ENCODE measurements at places on chromosomes 3 and 15.
A peak's percentile ranks its signal among the peaks of the same experiment; 100 is the strongest.

GRCh38 chr3:23664459-23664858, 141.3 kb upstream of the UBE2E1 start:
- no peak for DNase-seq

- DNase-seq, result no peak
Measured at GRCh38 chr15:83499476-83499875, 52.3 kb downstream of the SH3GL3 start.

DNA sequence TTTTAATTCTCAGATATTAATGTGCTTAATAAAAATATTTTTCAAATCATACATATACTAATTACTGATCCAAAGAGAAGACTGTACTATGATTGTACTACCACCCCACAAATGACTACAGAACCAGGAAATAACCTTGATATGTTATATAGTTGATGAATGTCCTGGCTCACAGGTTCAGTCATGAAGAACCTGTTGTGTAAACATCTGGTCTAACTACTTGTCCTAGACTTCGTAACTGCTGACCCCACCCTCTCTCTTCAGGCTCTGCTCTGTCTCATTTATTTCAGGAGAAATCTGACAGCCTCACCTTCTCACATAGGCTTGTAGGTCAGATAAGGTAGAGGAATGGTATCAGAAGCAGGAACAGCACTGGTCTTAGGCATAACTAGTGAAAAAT, 14.7 kb upstream of the CSTA start:
- no peak for DNase-seq

DNA sequence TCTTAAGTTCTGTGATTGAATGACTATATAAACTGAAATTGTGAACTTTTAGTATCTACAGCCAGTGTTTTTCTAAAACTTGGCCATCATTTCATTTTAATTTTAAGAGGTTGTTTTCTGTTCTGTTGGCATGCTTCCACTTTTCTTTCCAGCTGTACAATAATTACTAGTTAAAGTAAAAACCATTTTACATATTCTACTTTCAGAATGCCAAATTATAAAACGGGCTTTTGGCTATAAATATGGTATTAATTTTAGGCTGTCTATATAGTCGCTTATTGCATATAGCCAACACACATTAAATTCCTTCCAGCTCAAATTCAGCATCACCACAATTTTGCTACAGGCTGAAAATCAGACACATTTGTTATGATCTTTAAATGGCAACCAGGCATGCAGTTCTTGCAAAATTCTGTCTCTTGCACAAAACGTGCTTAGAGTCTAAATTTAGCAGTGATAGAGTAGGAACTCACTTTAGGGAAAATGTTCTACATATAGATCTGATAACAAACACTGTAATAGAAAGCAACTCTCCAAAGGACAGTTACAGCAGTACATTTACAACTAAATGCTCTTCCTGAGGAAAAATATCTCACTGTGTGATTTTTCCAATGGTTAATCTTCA, 81.1 kb downstream of the BTD start:
- no peak for DNase-seq

GRCh38 chr15:79358069-79358468, 47.2 kb downstream of the TMED3 start:
- no peak for DNase-seq

DNA sequence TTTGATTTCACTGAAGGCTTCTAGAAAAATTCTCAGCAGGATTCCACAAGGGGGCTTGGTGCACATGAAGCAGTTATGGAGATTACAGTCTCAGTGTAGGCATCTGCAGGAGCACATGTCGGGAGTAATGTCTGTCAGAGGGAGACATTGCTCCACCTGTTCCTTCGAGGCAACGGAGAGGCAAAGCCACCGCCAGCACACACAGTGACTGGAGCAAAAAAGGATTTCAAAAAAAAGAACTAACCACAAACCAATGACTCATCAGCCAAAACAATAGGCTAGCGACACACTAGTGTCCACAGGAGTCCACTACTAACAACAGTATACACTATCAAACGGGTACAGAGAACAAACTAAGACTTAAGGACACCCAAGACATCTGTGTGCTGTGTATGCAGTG, 68.9 kb downstream of the NPTN start:
- DNase-seq, result peak; percentile 30

DNA sequence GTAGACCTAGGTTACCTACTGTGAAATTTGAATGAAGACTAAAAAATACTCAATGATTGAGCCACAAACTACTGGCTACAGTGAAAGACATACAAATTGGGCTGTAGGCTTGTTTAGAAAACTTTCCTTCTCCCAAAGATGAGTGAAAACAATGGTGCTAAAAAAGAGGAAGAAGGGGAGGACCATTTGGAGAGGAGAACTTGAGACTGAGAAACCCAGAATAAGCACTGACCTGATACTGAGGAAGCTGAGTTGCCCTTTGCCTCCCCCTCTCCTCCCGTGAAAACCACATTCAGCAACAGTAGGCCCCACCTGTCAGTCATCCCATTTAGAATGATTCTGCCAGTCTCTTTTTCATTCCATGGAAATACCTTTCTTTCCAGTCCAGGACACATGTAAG, 484.0 kb upstream of the TGFBR2 start:
- DNase-seq, result no peak

DNA sequence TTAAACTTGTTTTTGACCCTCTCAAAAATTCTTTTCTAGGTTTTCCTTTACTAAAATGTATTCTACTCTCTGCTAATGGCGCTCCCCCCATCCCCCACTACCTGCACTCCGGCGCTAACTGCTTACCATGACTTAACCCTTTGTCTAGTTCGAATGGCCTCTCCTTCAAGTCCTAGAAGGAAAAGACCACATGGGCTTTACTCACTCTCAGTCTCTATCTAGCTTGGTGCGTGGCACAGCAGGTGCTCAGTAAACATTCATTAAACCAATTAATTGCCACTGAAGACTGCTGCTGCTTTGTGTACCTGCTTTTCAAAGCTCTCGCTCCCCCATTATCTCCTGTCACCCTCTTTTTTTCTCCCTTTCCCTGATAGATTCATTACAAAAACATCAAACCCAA, 457.7 kb upstream of the THRB start:
- no peak for DNase-seq

- no peak for DNase-seq
Measured at GRCh38 chr15:94910166-94910565, 678.8 kb downstream of the MCTP2 start.

DNA sequence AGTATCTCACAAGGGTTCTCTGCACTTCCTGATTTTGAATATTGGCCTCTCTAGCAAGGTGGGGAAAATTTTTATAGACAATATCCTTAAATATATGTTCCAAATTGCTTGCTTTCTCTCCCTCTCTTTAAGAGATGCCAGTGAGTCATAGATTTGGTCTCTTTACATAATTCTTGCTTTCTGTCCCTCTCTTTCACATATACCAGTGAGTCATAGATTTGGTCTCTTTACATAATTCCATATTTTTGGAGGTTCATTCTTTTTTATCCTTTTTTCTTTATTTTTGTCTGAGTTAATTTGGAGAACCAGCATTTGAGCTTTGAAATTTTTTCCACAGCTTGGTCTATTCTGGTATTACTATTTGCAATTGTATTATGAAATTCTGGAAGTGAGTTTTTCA, 77.7 kb upstream of the NUDT16 start:
- no peak for DNase-seq

DNA sequence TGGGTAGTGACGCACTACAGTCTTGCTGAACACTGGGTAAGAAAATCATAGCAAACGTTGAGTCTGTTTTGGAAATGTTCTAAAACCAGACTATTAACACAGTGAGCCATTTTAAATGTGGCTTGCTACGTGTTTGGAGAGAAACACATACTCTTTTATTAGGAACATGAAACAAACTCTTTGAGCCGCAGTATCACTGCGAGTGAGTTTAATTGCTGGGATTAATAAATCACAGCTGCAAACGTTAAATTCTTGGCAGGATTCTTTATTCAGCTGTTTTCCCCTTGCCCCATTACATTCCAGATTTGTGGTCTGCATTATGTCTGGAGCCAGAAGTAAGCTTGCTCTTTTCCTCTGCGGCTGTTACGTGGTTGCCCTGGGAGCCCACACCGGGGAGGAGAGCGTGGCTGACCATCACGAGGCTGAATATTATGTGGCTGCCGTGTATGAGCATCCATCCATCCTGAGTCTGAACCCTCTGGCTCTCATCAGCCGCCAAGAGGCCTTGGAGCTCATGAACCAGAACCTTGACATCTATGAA, 33.6 kb downstream of the BTD start:
- DNase-seq, result peak; percentile 63

- no peak for DNase-seq
Measured at GRCh38 chr3:36918050-36918449, 26.8 kb downstream of the TRANK1 start.

GRCh38 chr3:141091426-141091825, 40.3 kb downstream of the SPSB4 start:
- no peak for DNase-seq

GRCh38 chr3:171348121-171348520, 112.1 kb downstream of the TNIK start:
- no peak for DNase-seq

DNA sequence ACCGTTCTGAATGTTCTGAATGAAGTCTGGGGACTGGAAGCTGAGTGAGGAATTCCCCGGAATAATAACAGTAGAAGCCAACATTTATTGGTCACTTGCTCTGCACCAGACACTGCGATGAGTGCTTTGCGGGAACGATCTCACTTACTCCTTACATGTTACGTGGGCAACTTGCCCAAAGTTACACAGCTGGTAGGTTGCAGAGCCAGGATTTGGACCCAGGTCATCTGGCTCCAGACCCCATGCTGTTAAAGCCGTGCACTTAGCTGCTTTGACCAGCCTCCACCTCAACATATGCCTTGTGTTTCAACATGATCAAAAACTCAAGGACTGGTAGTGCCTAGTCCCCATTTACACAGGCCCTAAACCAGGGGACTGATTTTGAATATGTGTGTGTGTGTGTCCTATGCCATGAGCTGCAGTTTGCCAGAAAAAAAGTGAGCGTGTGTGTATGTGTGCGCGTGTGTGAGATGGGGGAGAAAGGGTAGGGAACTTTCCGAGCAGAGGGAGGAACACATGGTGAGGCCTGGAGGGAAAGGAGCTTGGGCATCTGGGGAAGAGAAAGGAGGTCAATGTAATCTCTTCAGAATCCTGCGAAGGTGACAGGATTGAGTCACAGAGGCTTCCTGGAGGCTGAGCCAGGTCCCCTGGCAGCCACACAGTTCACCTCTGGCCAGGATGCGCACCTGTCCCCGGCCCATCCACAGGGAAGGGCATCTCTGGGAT, 28.9 kb downstream of the LINGO1 start:
- DNase-seq, result no peak

DNA sequence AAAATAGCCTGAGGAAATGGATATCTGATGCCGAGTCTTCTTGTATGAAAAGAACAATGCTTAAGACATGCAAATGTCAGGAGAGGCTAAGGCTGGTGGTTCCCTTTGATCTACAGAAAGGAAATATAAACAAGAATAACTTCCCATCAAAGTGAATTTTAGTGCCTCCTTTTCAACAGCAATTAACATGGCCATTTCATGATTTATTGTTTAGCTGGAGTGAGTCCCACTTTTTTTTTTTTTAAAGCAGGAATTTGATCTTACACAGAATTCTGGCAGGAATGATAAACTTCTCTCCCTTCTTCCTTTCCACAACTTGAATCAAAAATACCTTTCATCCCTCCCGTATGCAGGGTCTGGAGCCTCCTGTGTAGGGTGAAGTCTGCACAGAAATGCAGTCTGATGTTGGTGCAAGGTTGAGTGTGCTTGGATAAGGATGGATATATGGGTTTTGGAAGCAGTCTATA, 287.0 kb downstream of the MEX3B start:
- no peak for DNase-seq

GRCh38 chr3:192229866-192230265, 497.5 kb downstream of the FGF12 start:
- no peak for DNase-seq

GRCh38 chr3:188326968-188327367, 173.0 kb downstream of the LPP start:
- DNase-seq, result no peak

DNA sequence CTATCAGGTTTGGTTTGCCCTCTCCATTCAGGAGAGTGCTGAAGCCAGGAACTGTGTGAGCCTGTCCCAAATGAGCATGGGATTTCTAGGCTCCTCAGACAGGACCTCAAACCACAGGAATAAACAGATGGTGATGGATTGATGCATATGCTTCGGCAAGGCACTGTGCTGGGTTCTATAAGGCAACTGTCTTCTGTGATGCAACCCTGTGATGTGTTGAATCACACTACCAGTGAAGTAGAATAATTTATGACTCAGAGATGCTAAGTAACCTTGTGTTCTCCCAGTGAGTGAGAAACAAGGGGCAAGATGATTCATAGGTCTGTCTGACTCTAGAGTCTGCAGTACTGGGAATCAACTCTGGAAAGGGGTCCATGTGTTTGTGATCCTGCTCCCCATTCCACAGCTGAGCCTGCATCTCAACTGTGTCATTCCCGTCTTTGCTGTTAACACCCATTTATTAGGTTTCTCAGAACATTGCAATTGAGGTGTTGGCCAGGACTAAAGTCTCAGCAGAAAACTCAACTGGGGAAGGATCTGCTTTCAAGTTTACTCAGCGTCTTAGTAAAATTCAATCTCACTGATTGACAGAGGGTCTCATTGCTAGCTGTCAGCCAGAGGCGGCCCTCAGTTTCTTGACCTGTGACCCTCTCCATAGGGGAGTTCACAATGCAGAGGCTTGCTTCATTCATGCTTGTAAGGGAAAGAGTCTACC, 510.1 kb upstream of the CFAP20DC start:
- DNase-seq, result peak; percentile 87

DNA sequence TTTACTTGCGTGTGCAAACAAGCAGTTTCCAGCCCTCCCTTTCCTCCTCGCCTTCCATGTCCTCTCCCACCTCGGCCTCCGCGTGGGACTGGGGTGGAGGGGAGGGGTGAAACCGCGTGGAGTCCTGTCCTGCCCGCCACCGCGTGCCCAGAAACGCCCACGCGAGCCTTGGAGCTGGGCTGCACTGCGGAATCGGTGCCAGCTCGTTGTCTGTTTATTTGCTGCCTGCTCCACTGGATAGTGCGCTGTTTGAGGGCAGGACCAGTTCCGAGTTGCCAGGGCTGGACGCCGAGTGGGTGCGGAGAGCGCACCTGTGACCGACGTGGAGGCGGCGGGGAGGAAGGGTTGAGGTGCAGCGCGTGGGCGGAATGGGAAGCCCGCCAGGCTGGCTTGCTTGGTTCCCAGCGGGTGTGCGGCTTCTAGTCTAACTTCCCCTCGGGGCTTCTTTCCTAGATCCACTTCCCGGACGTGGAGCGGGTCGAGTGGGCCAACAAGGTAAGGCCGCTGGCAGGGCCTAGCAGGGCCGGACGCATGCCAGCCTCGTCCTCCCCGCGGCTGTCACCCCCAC, 17.3 kb downstream of the ESYT3 start:
- DNase-seq, result no peak

DNA sequence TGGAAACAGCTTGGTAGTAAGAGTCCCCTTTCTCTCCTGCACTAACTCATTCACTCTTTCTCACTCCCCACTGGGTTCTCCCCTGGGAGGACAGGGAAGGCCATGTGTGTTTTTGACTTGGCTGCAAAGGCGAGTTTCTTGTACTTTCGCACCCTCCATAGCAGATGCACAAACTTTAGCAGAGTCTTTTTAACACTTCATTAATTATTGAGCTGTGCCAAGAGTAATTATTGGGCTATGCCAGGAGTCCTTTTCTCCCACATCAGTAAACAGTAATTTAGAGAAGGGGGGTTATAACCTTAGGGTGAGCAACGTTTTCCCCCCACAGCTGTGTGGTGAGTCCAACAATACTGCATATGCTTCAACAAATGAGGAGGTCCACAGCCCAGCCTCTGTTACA, 224.4 kb upstream of the ATP11B start:
- DNase-seq, result no peak

- DNase-seq, result peak; percentile 84
Measured at GRCh38 chr15:59410391-59410896, 27.5 kb upstream of the FAM81A start.

GRCh38 chr3:32457971-32458471, 44.6 kb downstream of the CMTM6 start:
- no peak for DNase-seq

Measured in ACHN (cell line).